ENCODE measurements at places on chromosomes 5 and 9.

DNA sequence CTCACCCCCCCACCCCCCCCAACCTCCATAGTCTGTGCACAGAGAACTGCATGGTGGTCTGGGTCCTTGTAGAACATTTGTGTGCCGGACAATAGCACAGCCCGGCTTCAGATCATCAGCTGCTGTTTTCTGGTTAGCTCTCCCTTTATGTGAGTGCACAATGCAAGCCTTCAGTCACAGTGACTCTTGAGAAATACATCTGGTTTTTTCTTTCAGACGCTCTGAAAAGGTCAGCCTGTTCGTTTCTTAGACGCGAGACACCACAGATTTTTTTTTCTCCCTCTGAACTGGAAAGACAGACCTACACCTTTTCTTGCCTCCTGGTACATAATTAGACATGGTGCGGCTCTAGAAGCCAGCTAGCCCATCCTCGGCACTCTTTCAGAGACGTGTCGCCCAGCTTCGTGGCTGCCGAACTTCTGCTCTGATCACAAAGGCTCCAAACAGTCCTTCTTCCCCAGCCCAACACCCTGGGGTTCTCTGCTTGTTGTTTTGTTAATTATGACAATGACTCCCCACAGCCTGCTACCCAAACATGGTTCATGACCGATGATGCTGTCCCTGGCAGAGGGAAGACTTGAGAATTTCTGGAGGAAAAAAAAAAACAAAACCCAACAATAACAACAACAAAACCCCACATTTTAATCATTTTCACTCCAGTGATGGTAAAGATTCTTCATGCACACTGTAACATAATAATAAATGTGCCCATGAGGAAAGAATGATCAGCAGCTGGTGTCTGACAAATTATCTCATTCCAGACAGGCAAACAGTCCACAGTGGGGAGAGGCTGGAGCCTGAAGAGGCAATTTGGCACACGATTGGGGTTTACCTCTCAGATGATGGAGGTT, 241.4 kb upstream of the ZNF462 start:
- peak; percentile 44 for DNase-seq

- DNase-seq = no peak
Observed at GRCh38 chr9:85056203-85056572, 386.7 kb downstream of the NTRK2 start.

GRCh38 chr9:34612788-34613390, 992 bp upstream of the RPP25L start:
- DNase-seq = peak; percentile 73

DNA sequence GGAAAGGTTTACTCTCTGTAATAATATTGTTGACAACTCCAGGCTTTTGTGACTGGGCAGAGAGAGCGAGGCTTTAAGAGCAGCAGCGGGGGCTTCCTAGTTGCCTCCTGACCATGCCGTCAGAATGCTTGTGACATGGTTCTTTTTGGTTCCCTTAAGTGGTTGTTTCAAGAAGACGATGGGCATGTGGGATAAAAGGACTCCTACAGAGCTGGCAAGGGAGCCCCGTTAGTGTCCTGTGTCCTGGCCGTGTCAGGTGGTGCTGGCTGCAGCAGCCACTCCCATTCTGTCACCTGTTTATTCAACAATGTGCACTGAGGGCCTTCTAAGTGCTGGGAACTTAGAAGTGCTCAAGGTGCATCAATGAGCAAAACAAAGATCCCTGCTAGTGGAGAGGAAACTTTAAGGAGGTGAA, 19.7 kb downstream of the LCP2 start:
- no peak for DNase-seq

- peak; percentile 88 for DNase-seq
Observed at GRCh38 chr5:167633931-167634341, 657.5 kb upstream of the WWC1 start.

DNA sequence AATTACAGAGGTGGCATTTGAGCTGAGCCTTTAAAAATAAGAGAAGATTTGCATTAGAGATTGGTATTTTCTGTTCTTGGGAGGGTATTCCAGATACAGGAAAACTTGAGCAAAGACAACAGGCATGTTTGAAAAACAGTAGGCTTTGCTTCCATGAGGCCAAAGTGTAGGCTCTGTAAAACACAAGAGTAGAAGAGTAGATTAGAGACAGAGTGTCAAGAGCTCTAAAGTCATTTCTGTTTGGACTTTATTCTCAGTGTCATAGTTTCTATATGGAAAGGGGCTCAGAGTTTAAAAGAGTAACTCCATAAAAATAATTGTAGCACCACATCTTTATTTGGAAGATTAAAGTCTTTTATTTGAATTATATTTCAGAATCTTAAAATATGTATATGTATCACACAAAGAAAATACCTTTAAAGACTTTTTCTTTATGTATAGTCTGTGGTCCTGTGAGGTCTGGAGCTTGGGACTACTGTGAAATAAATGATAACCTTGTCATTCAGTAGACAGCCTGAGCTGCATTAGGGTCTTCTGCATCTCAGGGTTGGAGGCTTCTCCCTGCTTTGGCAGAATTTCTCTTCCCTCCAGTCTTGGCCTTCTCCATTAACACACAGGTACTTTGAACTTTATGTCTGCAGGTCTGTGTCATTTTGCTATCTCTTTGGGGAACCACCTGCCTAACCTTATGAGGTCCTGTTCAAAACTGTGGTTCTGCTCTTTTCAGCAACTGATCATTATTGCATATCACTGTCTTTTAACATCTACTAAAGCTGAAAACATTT, 73.6 kb downstream of the ZSWIM6 start:
- DNase-seq = no peak

GRCh38 chr5:109483395-109483971, 73.7 kb upstream of the PJA2 start:
- no peak for DNase-seq

DNA sequence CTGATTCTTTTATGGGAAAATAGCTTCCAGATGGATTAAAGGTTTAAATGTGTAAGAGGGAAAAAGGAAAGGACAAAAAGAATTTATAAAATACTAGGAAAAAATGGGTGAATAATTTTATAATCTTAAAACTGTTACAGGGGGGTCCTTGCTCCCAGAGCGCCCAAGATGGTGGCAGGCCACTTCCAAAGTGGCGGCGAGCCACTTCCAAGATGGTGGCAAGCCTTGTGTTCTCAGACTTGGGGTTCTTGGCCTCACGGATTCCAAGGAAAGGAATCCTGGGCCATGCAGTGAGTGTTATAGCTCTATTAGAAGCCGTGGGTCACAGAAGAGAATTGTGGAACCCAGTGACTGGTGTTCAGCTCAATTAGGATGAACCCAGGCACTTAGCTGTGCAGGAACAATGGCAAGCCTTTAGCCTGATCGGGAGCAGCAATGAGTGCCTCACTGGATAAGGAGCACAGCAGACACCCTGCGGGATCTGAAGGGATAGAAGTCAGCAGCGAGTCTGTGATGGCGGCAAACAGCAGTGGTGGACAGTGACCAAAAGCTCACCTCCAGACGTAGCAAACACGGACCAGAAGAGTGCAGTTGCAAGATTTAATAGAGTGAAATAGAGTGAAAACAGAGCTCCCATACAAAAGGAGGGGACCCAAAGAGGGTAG, 83.2 kb upstream of the SNCAIP start:
- no peak for DNase-seq

GRCh38 chr5:146363161-146363874, 24.7 kb downstream of the POU4F3 start:
- no peak for DNase-seq
